NCI-H1092 treated with DMSO at 0.1 percent for 48 hours (cell line): ENCODE measurements at places on chromosomes 2 and 18.
A peak's percentile ranks its signal among the peaks of the same experiment; 100 is the strongest.

DNA sequence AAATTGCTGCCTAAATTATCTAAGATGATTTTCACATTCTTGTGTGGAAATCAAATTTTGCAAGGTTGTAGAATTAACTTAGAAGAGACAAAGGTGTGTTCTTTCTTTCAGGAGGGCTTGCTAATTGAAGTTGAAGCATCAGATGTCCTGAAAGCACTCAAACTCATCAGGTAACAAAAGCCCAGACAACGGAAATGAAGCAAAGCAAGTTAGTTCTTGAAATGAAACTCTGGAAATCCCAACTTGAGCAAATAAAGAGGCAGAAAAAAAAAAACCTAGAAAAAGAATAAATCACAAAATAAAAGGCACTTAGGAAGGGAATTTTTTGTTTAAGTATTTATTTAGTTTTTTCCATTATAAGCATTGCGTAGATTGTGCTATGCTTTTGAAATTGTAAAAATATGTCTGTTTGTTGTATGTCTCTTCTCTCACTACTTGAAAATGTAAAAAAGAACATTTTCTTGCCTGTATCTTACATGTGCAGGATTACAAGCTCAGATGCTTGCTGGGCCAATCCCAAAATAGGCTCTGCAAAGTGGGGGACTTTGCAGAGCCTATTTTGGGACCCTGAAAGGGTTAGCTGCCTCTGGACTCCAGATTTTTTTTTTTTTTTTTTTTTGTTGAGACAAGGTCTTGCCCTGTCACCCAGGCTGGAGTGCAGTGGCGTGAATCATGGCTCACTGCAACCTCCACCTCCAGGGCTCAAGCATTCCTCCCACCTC lies 46.7 kb downstream of the FAM161A start:
- DNase-seq, result no peak

GRCh38 chr2:88735133-88735532 lies 43.7 kb downstream of the RPIA start:
- no peak for DNase-seq

- DNase-seq, result no peak
Measured at GRCh38 chr2:234682492-234683228, 185.8 kb upstream of the ARL4C start.

GRCh38 chr18:77098029-77098428 lies 34.6 kb downstream of the MBP start:
- no peak for DNase-seq

- DNase-seq, result no peak
Measured at GRCh38 chr2:217795067-217795466, 207.7 kb downstream of the TNS1 start.

GRCh38 chr2:84797271-84797670 lies 83.6 kb downstream of the TRABD2A start:
- DNase-seq, result no peak

- no peak for DNase-seq
Measured at GRCh38 chr2:45982096-45982495, 315.1 kb upstream of the EPAS1 start.

GRCh38 chr18:62737241-62737873 lies 22.0 kb downstream of the PHLPP1 start:
- no peak for DNase-seq

DNA sequence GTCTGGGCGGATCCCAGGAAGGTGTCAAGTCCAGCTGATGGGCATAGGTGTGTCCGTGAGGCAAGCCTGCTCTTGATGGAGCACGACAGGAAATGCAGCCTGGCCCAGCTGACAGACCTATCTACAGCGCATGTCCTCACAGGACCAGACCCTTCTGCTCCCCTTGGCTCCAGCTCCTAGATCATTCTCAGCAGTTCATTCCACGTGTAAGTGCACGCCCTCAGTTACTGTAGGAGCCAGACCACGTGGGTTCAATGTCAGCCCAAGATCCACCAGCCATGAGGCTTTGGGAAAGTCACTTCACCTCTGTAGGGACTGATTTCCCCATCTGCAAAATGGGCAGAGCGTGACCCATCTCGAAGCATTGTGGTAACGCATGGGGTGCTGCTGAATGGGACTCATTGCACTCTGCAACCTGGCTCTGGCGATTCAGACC lies 47.8 kb downstream of the TMEM17 start:
- DNase-seq, result no peak

DNA sequence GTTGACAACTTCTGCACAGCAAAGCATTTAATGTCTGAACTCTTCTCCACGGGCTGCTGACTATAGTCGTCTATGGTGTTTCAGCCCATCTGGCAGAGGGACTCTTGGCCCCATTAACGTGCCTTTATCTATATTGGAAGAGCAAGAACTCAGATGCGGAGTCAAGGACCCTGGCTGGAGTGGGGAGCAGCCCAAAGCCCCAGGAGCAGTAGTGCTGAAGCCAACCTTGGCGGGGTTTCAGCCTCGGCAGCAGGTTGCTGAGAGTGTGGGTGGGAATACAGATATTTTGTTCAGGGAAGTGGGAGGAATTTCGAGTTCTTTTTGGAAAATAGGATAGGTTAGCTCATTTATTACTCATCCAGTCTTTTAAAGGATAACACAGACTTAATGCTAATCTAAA lies 34.2 kb downstream of the TMEM17 start:
- DNase-seq, result peak; percentile 44

DNA sequence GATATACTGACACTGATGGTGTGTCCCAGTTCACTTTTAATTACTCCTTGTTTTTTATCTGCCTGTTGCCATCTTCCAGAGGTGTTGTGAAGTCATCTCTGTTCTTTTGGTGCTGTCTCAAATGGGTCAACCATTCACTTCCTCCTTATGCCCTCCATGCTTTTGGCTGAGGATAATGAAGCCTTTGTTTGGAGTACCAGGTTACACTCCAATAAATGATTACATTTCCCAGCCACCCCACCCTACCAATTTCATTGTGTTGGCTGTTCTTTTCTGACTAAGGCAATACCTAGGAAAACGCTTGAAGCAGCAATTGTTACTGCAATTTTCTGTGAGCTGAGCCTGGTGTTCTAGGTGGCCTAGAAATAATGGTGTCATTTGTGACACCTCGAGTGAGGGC lies 29.8 kb upstream of the ACTG2 start:
- DNase-seq, result no peak

GRCh38 chr2:104249629-104250028 lies 604.3 kb upstream of the POU3F3 start:
- DNase-seq, result no peak

DNA sequence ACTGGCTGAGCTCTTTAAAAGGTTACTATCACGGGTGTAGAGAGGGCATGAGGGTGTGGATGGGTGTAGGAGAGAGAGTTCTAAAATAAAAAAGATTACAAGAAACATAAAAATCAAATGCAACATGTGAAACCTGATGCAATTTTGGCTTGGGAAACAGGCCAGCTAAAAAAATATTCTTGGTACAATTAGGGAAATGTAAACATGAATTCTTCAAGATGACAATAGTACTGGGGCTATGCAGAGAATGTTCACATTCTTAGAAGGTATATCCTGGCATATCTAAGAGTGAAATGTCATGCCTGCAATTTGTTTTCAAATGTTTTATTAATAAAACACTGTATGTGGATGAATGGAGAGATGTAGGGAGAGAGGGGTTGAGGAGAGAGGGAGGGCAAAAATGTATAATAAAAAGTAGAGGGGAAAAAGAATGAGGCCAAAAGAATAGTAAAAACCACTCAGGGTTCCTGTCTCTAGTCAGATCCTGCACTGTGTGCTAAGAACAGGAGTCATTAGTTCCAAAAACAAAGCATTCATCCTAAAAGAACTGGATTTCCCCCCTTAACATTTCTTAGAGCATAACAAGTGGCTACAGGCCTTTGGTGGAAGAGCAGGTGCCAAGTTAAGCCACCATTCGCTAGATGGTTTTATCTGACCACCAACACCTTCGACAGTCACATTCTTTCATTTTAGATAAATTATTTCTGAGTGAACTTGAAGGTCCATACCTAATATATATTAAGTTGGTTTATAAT lies 77.3 kb downstream of the LPIN2 start:
- no peak for DNase-seq

GRCh38 chr2:70991142-70991541 lies 3.5 kb downstream of the TEX261 start:
- no peak for DNase-seq

DNA sequence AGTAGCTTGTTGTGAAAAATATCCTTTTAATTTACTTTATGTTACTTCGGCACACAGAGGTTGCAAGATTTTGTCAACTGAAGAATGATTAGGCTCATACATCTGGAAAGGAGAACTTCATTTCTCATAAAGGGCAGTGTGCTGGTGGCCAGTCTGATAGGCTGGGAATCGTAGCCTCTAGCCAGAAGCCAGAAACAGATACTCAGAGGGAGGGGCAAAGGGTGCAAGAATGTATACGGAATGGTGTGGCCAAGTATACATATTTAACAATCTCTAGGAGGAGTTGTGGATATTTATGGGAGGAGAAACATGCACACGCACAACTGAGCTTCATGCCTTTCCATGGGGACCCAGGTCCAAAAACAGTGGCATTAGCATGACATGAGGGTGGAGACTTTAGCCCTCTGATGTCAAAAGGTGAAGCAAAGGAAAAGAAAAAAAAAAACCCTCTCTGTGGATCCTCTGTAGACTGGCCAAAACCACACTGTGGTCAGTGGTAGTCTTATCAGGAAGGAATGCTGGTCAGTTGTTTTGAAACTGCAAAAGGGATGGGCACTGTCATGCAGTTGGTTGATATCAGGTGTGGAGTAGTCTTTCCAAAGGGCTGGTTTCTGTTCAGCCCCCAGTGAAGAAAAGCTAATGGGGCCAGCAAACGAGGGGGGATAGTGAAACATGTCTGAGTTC lies 34.9 kb upstream of the APCDD1 start:
- no peak for DNase-seq

DNA sequence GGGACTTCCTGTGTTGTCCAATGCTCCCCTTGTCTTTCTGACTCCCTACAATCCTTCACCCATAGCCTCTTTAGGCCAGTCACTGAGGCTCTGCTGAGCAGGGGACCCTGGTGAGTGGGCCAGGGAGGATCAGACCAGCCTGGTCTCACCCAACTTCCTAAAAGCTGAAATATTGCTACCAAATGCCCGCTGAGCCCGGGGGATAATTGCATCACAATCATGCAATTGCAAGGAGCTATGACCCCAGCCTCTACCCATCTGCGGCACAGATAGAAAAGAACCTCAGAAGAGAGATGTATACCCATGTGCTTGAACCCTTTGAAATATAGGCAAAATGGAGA lies 3.7 kb upstream of the SP100 start:
- DNase-seq, result no peak

- no peak for DNase-seq
Measured at GRCh38 chr2:187155476-187155875, 292.6 kb downstream of the CALCRL start.

- no peak for DNase-seq
Measured at GRCh38 chr2:54271843-54272627, 16.0 kb upstream of the TSPYL6 start.

GRCh38 chr2:191950132-191950874 lies 103.4 kb upstream of the CAVIN2 start:
- DNase-seq, result no peak

- DNase-seq, result no peak
Measured at GRCh38 chr18:8049147-8049546, 482.0 kb downstream of the PTPRM start.

- DNase-seq, result no peak
Measured at GRCh38 chr2:193583638-193584400, 1389.1 kb upstream of the TMEFF2 start.

DNA sequence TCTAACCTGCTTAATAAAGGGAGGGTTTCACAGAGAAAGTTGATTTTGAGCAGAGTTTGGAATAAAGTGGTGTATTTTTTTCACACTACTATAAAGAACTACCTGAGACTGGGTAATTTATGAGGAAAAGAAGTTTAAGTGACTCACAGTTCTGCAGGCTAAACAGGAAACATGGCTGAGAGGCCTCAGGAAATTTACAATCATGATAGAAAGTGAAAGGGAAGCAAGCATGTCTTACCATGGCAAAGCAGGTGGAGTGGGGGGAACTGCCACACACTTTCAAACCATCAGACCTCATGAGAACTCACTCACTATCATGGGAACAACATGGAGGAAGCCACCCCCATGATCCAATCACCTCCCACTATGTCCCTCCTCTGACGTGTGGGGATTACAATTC lies 546.7 kb downstream of the EPHA4 start:
- DNase-seq, result no peak

GRCh38 chr18:79735071-79735980 lies 55.7 kb downstream of the CTDP1 start:
- no peak for DNase-seq

DNA sequence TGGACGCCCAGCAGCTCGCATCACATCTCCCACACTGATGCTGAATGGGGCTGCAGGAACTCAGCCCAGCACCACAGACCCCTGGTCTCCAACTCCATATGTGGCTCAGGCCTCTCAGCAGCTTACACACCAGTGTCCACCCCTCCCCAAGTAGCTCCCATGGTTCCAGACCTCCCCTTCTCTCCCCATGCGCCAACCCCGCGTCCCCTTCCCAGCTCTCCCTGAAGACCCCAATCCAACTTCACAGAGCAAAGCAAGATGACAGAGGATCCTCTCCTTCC lies 188.9 kb downstream of the SH3BP4 start:
- DNase-seq, result no peak

GRCh38 chr2:108585436-108585835 lies 51.2 kb downstream of the LIMS1 start:
- no peak for DNase-seq

DNA sequence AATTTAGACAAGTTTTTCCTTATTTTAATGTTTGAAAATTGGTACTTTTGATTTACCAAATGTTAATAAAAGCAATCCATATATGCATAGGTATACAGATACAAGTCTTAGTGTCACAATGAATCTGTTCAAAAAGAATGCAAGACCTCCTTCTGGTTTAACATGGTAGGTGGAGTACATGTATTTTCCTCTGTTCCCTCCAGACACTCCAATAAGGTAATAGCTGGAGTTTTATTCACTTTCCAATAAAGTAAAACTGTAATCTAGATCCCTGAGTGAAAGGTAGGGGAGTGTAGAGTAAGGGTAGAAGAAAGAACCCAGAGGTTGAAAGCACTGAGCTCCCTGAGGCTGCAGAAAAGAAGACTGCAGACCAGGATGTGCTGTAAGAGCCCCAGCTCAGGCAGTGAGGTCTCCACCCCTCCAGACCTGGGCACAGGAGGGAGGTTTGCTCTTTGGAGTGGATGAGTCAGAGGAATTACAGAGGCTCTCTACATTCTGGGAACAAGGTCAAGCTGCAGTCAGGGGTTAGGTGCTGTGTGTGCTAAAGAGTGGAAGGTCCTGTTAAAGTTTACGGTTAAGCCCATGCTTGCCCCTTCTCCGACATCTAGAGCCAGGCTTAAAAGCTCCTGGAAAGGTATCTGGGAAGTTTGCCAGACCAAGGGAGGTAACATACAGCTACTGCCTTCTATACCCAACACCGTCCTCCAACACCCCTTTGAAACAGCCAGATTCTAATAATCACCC lies 27.6 kb upstream of the STAT1 start:
- DNase-seq, result no peak

DNA sequence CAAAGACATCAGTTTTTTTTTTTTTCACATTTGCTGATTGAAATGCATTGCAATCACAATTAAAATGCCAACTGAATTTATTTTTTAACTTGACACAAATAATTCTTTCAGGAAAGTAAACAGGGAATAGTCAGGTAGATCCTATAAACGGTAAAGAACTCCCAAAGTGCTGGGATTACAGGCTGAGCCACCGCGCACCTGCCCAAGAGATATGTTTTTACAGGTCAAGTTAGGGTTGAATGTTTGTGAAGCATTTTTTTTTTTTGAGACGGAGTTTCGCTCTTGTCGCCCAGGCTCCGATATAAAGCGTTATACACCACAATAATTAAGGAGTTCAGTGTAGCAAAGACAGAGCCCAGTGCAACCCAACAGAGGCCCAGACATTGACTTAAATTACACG lies 15.1 kb downstream of the ITM2C start:
- no peak for DNase-seq
